ENCODE measurements at places on chromosomes 1 and 21.

- no peak for DNase-seq
Measured at GRCh38 chr21:18760247-18760646, 356.7 kb upstream of the TMPRSS15 start.

DNA sequence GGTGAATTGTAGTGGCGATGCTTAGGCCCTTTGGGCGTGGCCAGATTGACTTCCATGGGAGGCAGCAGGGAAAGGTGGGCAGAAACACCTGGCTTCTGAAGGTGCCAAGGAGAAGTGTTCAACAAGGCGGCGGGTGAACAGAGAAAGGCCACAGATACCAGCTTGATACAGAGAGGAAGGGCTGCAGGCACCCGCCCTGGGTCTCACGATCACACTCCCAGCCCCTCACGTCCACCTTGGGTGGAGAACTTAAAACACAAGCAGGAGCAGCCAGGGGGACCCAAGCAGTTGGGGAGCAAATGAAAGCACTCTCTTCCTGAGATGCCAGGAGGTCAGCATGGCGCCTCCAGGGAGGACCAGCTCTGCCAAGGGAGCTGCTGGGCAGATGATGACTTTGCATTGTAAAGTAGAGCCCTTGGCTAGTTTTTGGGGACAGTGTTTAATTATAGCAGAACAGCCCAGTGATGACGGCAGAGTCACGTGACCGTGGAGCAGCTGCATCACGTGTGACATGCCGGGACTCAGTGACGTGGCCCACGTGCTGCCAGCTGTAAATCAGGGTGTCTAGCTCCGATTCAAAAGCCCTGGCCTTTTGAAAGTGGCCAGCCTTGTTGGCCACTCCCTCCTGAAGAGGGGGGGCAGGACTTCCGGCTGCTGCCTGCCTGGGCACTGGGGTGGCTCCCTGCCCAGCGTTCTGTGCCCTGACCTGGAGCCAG lies 19.0 kb downstream of the SLC37A1 start:
- no peak for DNase-seq

DNA sequence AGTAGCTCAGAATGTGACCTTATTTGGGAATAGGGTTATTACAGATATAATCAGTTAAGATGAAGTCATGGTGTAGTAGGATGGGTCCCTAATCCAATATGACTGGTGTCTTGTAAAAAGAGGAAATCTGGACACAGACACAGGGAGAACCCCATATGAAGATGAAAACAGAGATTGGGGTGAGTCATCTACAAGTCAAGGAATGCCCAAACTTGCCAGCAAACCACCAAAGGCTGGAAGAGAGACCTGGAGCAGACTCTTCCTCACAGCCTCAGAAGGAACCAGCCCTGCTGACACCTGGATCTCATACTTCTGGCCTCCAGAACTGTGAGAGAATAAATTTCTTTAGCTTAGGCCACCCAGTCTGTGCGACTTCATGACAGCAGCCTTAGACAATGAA lies 29.9 kb downstream of the KRTAP19-8 start:
- no peak for DNase-seq

DNA sequence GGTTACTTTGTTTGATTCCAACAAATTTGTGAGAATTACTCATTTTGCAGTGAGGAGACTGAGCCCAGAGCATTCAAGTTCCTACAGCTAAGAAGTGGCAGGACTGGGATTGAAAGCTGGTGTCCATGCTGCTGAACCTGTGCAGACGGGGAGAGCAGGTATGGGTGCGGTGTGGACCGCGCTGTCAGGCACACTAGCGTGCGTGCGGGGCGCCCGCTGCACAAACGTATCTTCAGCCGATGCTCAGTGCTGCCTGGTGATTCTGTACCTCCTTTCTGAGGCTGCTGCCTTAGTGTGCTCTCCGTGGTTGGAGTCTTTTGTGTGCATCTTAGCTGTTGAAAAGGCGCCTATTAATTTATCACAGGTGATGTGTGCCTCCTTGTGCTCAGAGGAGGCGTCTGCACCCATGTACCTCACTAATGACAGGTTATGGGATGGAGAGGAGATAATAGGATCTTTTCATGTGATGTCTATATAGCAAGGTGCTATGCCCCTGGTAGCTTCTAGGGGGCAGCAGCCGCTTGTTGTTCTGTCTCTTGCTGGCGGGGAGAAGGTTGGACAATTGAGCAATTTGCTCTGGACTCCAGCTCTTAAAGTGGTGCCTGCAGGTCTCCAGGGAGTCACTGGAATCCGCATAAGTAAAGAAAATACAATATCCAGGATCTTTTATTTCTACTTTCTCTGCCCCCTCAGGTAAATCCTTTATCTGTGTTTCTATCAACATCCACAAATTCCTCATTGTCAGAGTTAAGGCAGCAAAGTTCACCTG lies 32.5 kb downstream of the PEX14 start:
- peak; percentile 78 for DNase-seq

DNA sequence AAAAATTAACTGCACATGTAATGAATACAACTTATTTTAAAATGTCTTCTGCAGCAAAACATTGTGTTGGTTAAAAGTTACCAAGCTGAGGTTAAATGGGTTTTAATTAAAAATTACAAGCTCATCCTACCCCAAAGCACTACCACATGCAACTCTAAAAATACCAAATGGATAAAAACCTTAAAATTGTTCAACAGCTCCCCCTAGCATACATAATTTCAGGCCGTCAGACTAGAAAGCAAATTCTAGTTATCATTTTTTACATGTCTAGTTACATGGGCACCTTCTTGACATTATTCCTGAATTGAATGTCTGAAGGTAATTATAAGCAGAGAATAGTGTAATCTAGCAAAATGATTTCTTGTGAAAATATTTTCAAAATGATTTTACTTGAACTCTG lies 176.5 kb downstream of the C1orf21 start:
- DNase-seq: peak; percentile 29

DNA sequence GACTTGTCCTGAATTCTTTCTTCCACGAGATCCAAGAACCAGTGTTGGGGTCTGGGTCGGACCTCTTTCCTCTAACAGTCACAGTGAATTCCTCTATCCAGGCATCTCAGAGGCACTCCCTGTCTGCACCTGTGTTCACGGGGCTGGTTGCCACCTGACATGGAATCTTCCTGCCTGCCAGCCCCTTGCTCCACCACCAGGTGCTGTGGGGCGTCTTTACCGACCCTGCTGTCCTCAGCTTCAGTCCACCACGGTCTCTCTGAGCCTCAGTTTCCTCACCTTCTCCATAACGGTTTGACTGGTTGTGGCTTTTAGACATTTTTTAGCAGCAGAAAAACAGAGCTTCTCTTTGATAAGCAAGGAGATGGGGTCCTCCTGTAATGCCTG lies 62.7 kb downstream of the SDC3 start:
- DNase-seq: no peak

Measured in fibroblast of skin of back (primary cell).